T1000 (cell line): ENCODE measurements at places on chromosomes 7 and 10.

DNA sequence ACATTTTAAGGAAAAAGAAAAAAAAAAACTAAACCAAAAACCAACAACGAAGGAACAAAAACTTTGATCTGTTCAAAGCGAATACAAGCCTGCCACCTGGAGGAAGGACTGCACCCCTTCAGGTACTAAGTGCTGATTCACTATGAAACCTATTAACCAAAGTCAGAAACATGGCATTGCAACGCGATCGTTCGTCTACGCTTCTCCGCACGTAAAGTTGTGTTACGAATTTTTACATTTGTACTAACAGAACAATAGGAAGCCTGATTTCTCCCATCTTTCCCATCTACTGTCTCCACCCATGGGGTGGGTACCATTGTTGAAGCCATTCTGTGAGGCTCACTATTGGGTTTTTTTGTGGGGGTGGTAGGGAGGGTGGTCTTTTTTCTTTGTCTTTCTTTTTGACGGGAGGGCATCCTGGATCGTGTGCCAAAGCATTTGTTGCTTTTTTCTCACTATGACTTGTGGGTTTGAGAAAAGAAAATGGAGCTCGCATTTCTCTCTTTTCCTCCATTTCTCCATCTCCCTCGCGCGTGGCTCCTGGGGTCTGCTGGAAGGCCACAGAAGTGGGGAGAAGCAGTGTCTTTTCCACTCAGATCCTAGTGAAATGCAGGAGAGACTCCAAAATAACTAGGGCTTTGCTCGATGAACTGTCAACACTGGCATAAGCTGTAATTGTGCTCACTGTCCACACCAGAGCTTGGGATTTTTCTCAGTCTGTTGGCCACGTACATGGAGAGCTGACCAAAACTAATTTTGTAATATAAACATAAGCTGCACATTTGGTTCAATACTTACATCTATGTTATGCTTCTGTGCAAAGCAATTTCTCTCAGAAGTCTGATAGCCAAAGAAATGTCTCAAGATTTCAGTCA, 100.9 kb upstream of the YAE1 start:
- peak; percentile 7 for DNase-seq

DNA sequence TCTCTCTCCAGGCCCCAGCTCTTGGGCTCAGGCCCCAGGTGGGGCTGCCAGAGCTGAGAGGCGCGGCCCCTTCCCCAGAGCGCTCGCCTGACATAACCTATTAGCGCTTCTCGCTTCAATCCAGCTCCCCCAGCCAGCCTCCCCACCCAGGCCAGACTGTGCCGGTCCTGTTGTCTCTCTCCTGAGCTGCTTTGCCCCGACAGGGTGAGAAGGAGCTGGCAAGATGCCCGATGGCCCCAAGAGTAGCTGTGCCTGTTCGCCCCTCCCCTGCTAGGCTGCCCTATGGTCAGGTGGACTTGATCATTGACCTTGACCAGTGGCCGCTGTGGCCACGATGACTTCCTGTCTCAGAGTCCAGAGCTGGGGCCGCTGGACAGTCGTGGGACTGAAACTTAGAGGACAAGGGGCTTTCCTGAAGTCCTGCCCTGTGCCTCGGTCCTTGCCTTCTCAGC, 9.1 kb downstream of the TMEM270 start:
- DNase-seq: no peak

- DNase-seq: peak; percentile 95
These were observed at the start of gene PHF14 for GRCh38 chr7:10973061-10973941. Gene PHF14, plus strand, starts transcription at chr7:10973872. Its CDS starts 452 bp downstream, at chr7:10974324.

- no peak for DNase-seq
These were observed 62.4 kb downstream of the MICU1 start for GRCh38 chr10:72563327-72563932.

DNA sequence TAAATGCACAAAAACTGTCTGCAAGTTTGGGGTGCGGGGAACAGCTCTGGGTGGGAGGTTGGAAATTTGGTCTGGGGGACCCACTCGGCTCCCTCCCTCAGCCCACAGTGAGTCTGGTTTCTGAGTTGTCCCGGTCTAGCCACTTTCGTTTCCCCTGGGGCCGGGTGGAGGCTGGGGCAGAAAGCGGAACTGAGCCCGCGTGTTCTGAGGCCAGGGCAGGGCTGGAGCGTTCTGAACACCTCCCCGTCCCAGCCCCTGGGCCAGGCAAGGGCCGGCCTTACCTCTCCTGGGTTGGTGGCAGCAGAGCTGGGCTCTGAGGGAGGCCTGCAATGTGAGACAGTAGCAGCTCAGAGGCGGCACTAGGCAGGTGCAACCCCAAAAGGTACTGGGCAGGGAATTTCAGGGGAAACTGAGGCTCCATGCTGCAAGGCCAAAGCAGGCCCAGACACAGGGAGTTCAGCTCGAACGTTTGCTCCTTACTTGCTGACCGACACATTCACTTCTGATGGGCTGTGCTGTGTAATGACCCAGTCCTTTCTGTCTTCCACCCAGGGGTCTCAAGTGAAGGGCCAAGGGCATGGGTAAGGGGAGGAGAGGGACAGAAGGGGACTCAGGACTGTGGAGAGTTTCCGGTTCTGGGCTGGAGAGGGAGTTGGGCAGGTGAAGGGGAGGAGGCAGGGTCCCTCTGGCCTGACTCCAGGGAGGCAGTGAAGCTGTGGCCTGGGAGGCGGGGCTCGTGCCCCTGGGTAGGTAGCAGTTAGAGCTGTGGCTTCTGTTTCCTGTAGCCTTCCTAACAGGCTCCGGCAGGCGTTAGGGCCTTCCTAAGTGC, 3.0 kb downstream of the IRF5 start:
- no peak for DNase-seq

DNA sequence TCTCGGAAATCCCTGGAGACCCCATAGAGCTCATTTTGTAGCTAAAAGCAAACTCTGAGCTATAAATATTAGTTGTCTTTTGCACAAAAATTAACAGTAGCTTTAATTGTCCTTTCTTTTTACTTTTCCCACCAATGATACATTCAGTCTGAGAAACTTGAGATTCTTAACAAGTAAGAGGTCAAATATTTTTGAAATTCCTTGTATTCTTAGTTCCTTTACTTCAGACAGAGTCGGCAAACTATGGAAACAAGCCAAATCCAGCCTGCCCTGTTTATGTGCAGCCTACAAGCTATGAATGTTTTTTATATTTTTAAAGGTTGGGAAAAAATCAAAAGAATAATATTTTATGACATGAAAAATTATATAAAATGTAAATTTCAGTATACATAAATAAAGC, 146.6 kb downstream of the CTNNA3 start:
- DNase-seq: no peak

DNA sequence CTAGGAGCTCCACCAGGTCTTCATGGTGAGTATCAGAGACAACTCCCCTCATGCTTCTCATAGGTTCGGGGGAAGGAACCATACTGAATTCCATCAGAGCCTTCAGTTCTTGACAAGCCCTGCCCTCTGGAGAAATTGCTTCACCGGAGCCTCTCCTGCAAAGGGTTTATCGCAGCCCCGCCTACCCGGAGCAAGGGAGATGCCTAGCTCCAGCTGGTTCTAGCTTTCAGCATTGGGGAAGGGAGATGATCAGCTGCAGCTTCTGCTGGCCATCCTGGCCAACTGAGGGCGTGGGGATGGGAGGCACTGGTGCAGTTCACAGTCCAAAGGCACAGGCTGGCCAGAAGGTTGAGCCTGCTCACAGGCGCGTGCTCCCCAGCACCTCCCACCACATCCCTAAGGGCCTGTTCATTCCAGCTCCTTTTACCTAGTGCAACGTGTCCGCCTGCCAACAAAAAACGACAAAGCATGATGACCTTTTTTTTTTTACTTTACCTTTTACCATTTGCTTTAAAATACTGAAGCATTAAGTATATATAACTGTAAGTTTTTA, 31.2 kb downstream of the LANCL2 start:
- no peak for DNase-seq

- DNase-seq: no peak
These were observed 194.2 kb upstream of the SVIL start for GRCh38 chr10:29828956-29829355.

- DNase-seq: no peak
These were observed 75.3 kb downstream of the MINPP1 start for GRCh38 chr10:87580016-87580415.

DNA sequence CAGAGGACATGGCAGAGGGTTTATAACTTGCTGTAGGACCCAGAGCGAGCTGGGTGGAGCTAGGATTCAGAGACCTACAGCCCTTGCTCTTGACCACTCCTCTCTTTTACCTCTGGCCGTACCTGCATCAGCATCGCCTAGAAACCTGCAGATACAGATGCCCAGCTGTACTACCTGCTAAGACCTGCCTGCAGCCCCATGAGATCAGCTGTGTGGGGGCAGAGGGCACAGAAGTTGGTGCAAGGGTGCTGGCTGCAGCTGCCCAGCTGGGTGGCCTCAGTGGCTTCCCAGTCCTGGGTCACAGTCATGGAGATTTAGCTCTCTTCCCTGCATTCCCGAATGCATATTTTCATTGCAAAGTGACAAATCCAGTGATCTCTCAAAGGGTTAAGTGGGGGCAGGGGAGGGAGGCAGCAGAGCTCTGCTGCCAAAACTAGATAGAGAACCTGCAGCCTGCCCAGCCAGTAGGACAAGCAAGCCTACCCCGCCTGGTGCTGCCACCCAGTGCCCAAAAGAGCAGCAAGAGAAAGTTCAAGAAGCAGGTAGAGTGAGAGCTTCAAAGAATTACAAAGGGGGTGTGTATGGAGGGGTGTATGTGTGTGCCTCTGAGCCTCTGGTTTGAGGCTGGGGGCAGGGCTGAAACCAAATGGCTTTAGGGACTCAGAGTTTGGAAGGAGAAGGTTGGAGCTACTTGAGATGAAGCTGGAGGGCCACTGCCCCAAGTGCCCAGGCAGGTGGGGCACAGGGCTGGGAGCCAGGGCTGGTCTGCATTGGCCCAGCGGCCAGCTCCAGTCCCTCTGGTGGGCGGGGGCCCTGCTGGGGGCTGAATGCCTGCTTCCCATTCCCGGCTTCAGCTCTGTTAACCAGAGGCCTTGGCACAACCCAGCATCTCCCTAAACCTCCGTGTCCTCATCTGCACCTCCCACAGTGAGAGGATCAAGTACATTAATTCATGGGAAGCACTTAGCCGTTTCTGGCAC, 6.9 kb downstream of the FAM241B start:
- DNase-seq: no peak

GRCh38 chr7:96188591-96188991, 133.3 kb downstream of the SLC25A13 start:
- no peak for DNase-seq

DNA sequence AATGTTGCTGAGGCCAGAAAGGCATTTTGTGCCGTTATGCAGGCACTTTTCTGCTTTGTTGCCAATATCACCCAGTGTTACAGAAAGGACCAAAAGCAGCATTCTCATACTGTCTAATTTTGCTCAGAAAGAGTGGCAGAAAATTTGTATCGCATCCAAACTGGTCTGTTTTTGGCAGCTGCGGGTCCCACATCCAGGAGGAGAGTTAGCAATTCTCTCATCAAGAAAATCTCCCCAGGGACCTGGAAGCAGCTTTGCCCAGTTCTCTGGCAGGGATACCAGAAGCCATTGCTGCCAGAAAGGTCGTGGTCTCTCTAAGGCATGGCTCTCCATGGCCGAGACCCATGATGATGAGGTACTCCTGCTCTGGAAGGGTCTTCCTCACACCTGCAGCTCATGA, 489.2 kb upstream of the ZMIZ1 start:
- no peak for DNase-seq

GRCh38 chr7:19095353-19095860, 22.0 kb downstream of the TWIST1 start:
- no peak for DNase-seq

DNA sequence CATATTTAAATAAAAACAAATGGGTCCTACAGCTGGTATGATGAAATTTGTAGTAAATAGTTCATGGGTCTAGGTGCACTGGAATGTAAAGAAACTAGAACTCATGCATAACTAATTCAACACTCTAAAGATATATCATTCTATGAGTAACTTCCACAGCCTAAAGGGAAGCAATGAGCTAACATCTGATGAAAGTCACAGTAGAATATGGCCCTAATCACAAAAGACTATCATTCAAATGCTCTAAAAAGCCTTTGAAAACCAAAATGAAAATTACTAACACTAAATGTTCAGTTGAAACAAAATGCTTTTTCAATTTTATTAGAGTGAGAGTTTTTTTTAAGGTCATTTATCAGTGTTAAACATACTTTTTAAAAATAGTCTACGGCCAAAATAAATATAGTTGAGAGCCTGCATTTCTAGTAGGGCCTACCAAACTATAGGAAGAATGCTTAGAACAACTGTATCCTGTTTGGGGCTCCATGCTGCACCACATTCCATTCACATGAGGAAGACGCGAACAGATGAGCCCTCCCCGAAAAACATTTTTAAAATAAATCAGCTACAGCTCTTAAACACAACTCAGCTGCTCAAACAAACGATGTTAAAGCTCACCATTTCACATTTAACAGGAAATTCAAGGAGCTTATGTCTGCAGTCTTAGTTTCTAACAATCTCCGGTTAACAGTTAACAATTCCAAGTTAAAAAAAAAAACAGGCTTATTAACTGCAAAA, 134.5 kb downstream of the NRBF2 start:
- DNase-seq: no peak

- no peak for DNase-seq
These were observed 343.0 kb upstream of the SEMA3D start for GRCh38 chr7:85529831-85530230.

- no peak for DNase-seq
These were observed 325.8 kb upstream of the ZMIZ1 start for GRCh38 chr10:78742730-78743615.

GRCh38 chr7:42931447-42931833, 534 bp downstream of the PSMA2 start:
- no peak for DNase-seq

DNA sequence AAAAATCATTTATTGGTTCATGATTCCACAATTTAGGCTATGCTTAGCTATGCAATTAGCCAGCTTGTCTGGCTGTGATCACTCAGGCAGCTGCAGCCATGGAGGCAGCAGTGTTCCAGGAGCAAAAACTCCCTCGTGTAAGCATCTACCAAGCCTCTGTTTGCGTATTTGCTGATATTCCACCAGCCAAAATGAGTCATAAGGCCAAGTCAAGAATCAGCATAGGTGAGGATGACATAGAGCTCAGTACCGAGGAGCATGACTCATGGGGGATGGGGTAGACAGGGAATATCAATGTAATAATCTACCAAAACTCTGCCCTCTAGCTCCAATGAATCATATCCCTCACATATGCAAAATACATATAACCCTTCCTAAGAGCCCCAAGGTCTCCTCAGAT, 63.3 kb downstream of the IMMP2L start:
- DNase-seq: peak; percentile 33

GRCh38 chr7:69398986-69399385, 199.3 kb upstream of the AUTS2 start:
- no peak for DNase-seq

DNA sequence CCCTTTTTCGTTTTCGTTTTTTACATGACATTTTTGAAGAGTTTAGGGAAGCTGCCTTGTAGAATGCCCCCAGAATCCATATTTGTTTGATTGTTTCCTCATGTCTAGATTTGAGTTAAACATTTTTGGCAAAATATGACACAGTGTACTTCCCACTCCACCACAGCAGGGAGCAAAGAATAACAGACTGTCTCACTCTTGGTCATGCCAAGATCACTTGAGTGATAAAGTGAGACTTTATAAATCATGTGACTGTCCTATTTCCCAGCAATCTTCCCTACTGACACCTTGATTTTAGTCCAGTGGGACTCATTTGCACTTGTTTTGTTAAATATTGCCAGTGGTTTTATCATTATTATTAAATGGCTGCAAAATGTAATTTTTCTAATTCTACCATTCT, 44.4 kb upstream of the USP6NL start:
- DNase-seq: no peak
